ENCODE measurements at places on chromosomes 11 and 22. TPM values are rescaled to one million over a fixed set of nuclear protein-coding genes. Genes with fewer than 3 reads are reported as not detected.

DNA sequence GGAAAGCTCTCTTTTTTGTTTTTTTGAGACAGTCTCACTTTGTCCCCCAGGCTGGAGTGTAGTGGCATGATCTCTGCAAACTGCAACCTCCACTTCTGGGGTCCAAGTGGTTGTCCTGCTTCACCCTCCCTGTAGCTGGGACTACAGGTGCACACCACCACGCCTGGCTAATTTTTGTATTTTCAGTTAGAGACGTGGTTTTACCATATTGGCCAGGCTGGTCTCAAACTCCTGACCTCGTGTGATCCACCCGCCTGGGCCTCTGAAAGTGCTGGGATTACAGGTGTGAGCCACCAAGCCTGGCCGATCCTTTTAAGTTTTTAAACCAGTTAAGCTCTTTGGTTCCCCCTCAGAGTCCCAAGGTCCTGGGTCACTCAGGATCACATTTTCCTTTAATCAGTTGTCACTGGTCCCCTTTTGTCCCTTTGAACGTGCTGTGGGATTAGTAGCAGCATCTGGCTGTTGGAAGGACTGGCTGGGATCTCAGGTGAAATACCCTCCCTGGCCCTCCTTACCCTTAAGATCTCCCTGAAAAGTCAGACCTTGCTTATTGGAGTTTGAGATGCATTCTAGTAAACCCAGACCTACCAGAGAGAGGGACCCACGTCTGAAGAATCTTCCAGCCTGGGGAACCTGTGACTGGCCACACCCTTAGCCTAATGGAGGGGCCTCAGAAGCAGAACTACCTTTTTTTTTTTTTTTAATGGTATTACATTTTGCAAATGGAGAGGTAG lies 8.1 kb downstream of the MALAT1 start:
- DNase-seq, result peak; percentile 89

DNA sequence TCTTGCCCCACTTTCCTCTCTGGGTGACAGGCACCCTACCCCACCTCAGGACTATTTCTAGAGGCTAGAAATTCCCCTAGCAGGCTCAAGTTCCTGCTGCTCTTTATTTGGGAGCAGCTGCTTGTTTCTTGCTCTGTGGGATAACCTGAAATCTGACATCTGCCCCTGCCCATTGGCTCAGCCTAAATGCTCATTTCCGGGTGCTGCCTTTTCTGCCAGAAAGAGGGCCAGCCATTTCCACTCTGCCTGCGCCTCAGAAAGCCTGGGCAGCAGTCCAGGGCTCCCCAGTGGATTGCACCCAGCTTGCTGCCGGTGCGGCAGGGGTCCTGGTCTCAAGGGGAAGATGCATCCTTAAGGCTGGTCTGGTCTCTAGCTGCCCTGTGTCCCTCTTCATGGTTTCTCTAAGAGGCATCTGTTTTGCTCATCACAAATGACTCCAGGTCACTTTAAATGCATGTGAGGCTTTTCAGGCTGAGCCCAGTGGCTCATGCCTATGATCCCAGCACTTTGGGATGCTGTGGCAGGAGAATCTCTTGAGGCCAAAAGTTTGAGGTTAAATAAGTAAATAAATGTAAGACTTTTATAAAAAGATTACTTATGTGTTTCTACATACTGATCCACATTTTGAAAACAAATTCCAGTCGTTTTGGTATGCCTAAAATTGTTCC lies 10.3 kb upstream of the PNPLA5 start:
- DNase-seq, result no peak

GRCh38 chr22:30718938-30719337 lies 24.3 kb downstream of the OSBP2 start:
- peak; percentile 24 for DNase-seq

- DNase-seq, result no peak
Measured at GRCh38 chr11:78954261-78954660, 379.6 kb upstream of the NARS2 start.

DNA sequence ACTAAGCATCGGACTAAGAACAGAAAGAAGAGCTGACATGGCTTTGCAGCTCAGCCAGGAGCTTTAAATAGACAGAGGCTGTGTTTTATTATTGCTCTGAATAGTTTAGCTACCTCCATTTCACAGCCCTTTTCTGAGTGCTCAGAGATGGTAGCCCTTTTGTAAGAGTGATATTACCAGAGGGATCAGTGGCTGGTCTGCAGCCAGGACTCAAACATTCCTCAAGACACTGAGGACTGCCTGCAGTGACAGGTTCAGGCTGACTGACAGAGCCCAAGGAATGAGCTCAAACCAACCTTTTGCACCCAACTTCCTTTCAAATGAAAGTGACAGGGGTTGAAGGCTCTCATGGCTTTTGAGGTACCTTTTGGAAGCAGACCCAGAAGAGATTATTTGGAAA lies 189.0 kb downstream of the DDX10 start:
- no peak for DNase-seq

SMIM38 gene
- total RNA-seq, result 0.29 TPM

- peak; percentile 90 for DNase-seq
Measured at GRCh38 chr22:45164270-45165088, 754 bp downstream of the NUP50 start.

Measured in mesenteric fat pad (tissue), 1 donor.